ENCODE measurements at places on chromosomes 5 and 9. TPM values are rescaled to one million over a fixed set of nuclear protein-coding genes. Genes with fewer than 3 reads are reported as not detected.

The KCNIP1 gene
- not detected for total RNA-seq

The CNTFR gene
- total RNA-seq, result 0.20 TPM

The ZNF454 gene
- total RNA-seq, result not detected

The IL4 gene
- not detected for total RNA-seq

The ANKRD18A gene
- total RNA-seq, result 12.4 TPM

The SUSD1 gene
- total RNA-seq, result 14.7 TPM

The MAMDC4 gene
- total RNA-seq, result 1.8 TPM

The ARID3C gene
- 0.10 TPM for total RNA-seq

The ARL14EPL gene
- not detected for total RNA-seq

Measured in A549 treated with DMSO at 1 μM for 4 hours (cell line).